ENCODE measurements at places on chromosomes 6 and 20. TPM values are rescaled to one million over a fixed set of nuclear protein-coding genes. Genes with fewer than 3 reads are reported as not detected.

MATN4 gene
- polyA plus RNA-seq, result 0.25 TPM

GRCh38 chr6:5619249-5619648 is 357.9 kb downstream of the FARS2 start:
- H3K4me3 ChIP-seq, result no peak overlapping the region
- H3K4me1 ChIP-seq, result no peaks in the 10 kb centered on the region
- peak; percentile 20 for DNase-seq
- H3K36me3 ChIP-seq, result peaks cover 17% of the 10 kb centered on the region

DNA sequence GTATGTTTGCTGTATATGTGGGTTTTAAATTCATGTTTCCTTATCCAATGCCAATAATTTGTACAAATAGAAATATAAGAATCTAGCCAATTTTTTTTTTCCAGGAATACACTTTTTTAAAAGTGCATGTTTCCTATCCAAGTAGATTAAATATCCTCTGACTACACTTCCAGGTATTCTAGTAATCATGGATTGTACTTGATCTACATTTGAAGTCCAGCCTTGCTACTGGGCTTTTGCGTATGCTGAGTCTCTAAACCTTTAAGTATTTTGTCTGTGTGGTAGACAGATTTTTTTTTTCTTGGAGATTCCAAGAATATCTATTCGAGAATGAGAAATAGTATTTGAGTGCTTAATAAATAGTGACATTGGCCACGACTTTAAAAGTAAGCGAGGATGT is 188.3 kb downstream of the SASH1 start:
- H3K27ac ChIP-seq, result no peak overlapping the region
- no peak overlapping the region for H3K4me3 ChIP-seq
- H3K4me1 ChIP-seq, result no peaks in the 10 kb centered on the region
- DNase-seq, result no peak

NNAT gene
- polyA plus RNA-seq, result 5.9 TPM

DNA sequence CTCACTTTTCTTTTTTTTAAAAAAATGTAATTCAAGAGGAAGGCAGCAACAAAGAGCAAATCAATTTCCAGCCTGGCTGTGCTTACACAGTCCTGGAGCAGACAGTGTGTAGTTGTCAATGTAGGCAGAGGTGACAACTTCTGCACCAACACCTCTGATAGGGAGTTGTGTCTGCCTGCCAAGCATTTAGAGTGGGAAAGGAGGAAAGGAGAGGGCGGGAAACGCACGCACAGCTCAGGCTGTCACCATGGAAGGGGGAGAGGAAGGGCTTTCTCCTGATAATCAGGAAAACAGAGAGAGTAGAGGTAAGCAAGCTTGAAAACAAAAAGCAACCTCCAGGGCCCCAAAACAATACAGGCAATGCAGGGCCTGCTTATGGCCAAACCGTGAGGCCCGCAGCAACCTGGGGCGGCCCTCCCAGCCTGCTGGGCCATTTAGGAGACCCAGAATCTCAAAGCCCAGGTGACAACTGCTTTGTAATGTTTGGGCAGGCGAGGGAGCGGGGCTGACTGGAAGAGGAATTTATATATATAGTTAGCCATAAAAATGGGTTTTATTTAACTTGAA is 41.5 kb upstream of the GFOD1 start:
- no peak for DNase-seq
- no peak overlapping the region for H3K27ac ChIP-seq
- H3K36me3 ChIP-seq, result no peaks in the 10 kb centered on the region
- no peaks in the 10 kb centered on the region for H3K27me3 ChIP-seq
- no peaks in the 10 kb centered on the region for H3K4me1 ChIP-seq
- no peak overlapping the region for H3K4me3 ChIP-seq

- no peaks in the 10 kb centered on the region for H3K36me3 ChIP-seq
- H3K27me3 ChIP-seq, result no peaks in the 10 kb centered on the region
- no peak overlapping the region for H3K4me3 ChIP-seq
- no peak overlapping the region for H3K27ac ChIP-seq
- no peak for DNase-seq
These were observed 110.3 kb downstream of the BCAS1 start for GRCh38 chr20:53959911-53960578.

All from stomach (tissue), 19 donors.